ENCODE measurements at places on chromosomes 16 and 17. TPM values are rescaled to one million over a fixed set of nuclear protein-coding genes. Genes with fewer than 3 reads are reported as not detected.

GRCh38 chr17:7854851-7855659 is at the start of gene TMEM88:
Gene TMEM88, plus strand, starts transcription at chr17:7855066. Its CDS starts 9 bp downstream, at chr17:7855075.
- H3K36me3 ChIP-seq: peaks cover 13% of the 10 kb centered on the region
- DNase-seq: peak; percentile 84
- no peaks in the 10 kb centered on the region for H3K27me3 ChIP-seq
- H3K4me3 ChIP-seq: peak within 1 kb of the TSS; percentile 36

DNA sequence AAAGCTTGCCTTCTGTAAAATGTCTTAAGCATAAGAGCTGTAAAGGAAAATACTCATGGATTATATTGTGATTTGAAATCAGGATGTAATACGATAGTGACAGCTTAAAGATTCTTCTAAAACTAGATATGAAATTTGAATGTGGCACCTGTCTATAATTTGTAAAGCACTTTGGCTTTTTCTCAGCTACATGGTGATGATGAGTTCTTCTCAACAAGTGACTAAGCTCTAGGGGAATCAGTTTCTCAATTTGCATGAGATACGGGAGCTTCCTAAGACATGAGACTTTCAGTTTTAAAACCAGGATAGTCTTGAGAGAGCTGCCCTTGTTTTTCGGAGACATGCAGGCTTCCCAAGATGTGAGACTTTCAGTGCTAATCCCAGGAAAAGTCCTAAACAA is 439.2 kb downstream of the CDH13 start:
- H3K27ac ChIP-seq: no peak overlapping the region
- DNase-seq: no peak
- H3K4me1 ChIP-seq: no peaks in the 10 kb centered on the region
- no peaks in the 10 kb centered on the region for H3K36me3 ChIP-seq
- H3K27me3 ChIP-seq: no peaks in the 10 kb centered on the region

GRCh38 chr17:31587462-31587861 is 196.0 kb downstream of the RAB11FIP4 start:
- H3K4me1 ChIP-seq: no peaks in the 10 kb centered on the region
- H3K27me3 ChIP-seq: no peaks in the 10 kb centered on the region
- no peaks in the 10 kb centered on the region for H3K36me3 ChIP-seq
- H3K4me3 ChIP-seq: no peak overlapping the region
- no peak for DNase-seq

DNA sequence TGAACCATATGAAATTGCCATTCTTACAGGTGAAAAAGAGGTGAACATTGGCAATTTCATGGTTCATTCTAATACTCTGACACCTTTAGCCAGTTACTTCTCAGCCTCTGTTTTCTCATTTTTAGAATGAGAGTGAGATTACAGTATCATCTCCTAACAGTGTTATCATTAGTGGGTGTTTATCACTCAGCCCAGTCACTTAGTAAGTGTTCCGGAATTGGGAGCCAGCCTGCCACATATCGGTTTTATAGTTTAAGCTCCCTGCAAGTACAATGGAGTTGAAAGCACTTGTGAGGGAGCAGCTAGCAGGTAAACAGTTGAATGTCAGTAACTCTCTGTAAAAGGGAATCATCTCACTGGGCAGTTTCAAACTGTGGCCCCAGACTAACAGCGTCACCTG is 583.1 kb upstream of the HSBP1 start:
- H3K4me1 ChIP-seq: no peaks in the 10 kb centered on the region
- no peak for DNase-seq
- H3K27me3 ChIP-seq: no peaks in the 10 kb centered on the region
- no peaks in the 10 kb centered on the region for H3K36me3 ChIP-seq

DNA sequence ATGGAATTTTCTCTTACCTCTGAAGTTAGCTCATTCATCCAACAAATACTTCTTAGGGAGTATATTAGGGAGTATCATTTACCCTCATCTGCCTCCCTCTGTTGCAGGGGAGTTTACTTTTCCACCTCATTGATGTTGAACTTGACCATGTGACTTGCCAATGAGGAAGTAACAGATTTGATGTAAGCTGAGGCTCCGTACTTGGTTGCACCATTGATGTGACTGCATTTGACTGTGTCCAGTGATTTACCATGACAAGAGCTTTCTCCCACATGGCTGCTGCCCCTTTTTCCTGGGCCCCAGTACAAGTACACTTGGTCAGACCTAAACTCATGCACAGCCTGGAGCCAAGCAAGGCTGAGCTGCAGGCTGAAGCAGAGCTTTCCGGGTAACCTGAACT is 81.6 kb upstream of the HS3ST2 start:
- H3K4me3 ChIP-seq: no peak overlapping the region
- H3K27ac ChIP-seq: no peak overlapping the region
- H3K36me3 ChIP-seq: no peaks in the 10 kb centered on the region
- DNase-seq: peak; percentile 87

DNA sequence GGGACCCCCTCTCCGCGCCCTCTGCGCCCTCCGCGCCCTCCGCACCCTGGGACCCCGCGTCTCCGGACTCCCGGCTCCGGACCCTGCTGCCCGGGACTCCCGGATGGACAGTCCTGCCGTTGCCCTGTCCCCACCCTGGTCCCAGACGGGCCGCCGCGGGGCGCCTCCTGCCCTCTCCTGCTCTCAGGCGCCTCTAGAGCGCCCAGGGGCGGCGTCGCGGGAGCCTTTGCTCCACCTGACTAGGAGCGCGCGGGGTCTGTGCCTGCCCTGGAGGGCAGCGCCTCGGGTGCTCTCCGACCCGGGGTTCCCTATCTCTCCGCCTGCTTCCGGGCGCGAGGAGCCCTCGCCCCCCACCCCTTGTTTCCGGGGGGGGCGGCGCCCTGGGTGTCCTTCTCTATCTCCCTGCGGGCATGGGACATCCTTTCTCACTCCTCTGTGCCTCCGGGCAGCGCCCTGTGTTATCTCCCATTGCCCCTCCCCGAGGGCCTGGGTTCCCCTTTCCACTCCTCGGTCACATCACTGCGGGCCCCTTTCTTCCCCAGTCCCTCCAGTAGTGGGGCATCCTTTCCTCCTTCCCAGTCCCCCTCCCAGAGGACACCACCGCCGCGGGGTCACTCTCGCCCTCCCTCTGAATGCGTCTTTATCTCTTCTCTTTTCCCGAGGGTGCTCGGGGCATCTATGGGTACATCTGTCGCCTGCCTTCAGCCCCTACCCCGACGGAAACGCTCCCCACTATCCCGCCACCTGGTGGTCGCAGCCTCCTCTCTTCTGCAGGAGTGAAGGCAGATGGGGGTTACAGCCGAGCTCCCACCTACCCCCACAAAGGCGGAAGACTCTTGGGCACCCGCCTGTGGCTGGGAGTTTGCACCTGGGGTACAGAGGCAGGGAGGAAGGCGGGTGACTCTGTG is 875 bp downstream of the PRKCB start:
- peak; percentile 82 for DNase-seq
- no peak overlapping the region for H3K4me3 ChIP-seq
- no peaks in the 10 kb centered on the region for H3K36me3 ChIP-seq

ATP1B2 gene
- 12.8 TPM for polyA plus RNA-seq

TP53TG3 gene
- not detected for polyA plus RNA-seq

NRN1L gene
- 1.2 TPM for polyA plus RNA-seq

SERPINF2 gene
- polyA plus RNA-seq: 209 TPM
